ENCODE measurements at places on chromosomes 4 and X.

DNA sequence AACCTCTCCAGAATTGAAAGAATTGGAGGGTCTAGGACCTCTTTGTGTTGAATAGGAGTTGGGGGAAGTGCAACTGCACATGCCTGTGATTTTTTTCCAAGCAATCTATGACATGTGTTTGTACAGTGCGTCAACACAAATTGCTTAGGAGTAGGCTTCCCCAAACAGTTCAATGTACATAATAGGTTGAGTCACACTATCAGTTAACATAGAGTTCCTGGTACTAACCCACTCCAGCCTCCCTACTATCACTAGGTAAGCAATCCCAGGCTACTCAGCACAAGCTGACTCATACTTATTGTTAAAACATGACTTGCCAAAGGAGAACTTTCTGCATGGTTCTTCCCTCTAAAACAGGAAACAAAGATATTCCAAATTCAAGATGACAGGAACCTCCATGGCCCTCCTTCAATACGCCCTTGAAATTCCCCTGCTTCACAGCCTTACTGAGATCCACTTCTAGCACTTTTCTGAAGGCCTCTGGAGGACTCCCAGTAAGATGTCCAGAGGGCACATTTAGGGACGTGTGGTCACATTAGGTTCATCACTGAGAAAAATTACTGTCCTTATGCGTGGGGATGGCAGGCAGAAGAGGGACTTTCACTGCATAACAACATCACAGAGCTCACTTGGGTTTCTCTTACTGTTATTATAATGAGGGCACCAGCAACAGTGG lies 8.4 kb upstream of the VSIG1 start:
- peak; percentile 23 for DNase-seq

DNA sequence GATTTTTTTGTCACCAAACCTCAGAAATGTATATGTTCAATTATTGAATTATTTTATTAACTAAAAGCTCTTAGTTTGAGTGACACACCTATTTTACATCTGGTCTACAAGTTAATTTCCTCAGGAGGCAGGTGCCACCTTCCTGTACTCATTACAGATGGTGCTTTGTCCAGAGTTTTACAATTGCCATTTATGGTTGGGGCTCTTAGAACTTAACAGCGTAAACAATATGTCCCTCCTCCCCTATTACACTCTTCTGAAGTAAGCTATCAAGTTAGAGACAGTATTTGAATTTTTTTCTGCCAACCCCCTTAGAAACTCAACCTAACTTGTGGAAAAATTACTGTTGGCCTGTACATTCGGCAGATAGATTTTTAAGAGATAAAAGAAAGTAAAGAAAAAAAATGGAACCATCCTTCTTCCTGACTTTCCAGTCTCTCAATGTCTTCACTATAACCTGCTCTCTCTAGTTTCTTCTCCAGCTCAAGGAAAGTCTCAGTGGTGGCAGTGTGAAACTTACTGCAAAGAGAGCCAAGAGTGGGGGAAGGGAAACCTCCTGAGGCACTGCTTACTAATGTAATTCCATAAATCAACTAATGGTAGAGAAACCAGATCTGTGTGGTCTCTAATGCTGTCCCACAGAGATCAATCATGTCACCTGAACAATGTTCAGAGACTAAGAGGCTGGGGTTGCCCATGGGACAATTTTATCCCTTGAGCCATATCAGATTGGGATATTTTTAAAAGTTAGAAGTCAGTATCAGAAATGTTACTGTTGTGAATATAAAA lies 7.8 kb downstream of the CXXC4 start:
- DNase-seq, result no peak

- DNase-seq, result no peak
Observed at GRCh38 chrX:38326086-38326485, 1.2 kb downstream of the RPGR start.

- DNase-seq, result no peak
Observed at GRCh38 chrX:124223524-124223923, 108.9 kb upstream of the TEX13D start.

DNA sequence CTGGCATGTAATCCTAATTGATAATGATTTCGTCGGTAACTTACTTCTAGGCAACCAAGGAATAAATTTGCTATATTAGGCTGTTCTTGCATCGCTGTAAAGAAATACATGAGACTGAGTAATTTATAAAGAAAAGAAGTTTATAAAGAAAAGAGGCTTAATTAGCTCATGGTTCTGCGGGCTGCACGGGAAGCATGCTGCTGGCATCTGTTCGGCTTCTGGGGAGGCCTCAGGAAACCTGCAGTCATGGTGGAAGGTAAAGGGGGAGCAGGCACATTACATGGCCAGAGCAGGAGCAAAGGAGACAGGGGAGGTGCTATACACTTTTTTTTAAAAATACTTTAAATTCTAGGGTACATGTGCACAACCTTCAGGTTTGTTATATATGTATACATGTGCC lies 290.2 kb downstream of the STK32B start:
- no peak for DNase-seq

GRCh38 chr4:76601791-76602190 lies 166.8 kb downstream of the SHROOM3 start:
- no peak for DNase-seq

GRCh38 chr4:25113915-25114904 lies 46.0 kb downstream of the SEPSECS start:
- DNase-seq, result peak; percentile 9
